ENCODE measurements at places on chromosomes 4 and X.

GRCh38 chrX:82692991-82693390, 815.1 kb upstream of the POU3F4 start:
- DNase-seq = no peak

DNA sequence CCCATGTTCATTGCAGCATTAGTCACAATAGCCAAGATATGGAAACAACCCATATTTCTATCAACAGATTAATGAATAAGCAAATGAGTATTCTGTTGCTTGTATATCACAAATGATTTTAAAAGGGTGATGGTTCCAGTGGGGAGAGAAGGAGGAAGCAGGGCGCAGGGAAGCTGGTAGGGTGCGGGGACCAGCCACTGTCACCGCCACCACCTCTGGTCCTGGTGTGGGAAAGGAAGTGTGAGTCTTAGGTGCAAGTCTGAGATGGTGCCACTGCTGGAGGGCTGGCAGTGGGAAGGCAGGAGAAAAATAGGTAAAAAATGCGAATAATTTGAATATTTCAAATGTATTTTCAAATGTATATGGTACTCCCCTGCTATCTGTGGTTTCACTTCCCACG, 286.8 kb upstream of the DDX53 start:
- DNase-seq = no peak

- peak; percentile 92 for DNase-seq
These were observed 737 bp downstream of the FGF2 start for GRCh38 chr4:122827258-122827878.

GRCh38 chr4:134422776-134423175, 221.2 kb upstream of the PABPC4L start:
- DNase-seq = no peak

DNA sequence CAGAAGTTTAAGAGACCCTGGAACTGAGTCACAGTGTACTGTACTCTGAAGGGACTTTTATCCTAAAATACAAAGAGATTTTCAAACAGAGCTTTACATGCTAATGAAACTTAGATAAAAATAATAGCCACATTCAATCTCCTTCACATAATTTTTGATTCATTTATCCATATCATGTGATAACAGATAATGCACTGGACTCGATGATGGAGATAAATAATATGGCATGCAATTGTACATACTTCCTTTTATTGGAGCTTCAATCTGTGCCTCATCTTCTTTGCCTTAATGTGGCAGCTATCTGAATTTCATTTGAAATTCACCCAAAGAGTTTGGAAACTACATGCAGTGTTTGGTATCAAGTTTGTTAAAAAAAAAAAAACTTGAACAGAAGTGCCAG, 390.6 kb downstream of the CFAP47 start:
- no peak for DNase-seq

- peak; percentile 70 for DNase-seq
These were observed 358.9 kb downstream of the FBXO8 start for GRCh38 chr4:173924561-173924960.

DNA sequence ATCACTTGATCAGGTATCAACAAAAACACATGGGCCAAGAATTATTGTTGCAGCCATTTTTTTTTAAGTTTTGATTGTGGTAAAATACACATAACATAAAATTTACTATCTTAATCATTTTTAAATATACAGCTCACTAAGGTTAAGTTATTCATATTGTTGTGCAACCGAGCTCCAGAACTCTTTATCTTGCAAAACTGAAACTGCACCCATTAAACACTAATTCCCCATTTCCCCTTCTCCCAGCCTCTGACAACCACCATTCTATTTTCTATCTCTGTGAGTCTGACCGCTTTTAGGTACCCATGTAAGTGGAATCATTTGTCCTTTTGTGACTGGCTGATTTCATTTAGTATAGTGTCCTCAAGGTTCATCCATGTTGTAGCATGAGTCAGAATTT, 126.2 kb upstream of the NDP start:
- no peak for DNase-seq

- no peak for DNase-seq
These were observed 121.8 kb upstream of the PJA1 start for GRCh38 chrX:69287095-69287494.

DNA sequence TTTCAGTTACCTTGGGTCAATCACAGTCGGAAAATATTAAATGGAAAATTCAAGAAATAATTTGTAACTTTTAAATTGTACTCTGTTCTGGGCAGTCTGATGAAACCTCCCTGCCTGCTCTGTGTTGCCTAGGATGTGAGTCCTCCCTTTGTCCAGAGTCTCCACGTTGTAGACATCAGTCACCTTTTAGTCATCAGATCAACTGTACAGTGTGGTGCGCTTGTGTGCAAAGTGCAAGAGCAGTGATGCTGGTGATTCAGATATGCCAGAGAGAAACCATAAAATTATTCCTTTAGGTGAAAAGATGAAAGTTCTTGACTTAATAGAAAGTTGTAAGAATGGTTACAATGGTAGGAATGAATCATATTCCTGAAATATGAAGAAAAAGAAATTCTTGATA, 1.4 kb downstream of the SPATA4 start:
- DNase-seq = no peak

GRCh38 chr4:184807797-184808712, 17.7 kb downstream of the ACSL1 start:
- DNase-seq = no peak

GRCh38 chr4:119014658-119015057, 121.0 kb upstream of the MYOZ2 start:
- no peak for DNase-seq

GRCh38 chr4:145337391-145337790, 144.3 kb upstream of the SMAD1 start:
- DNase-seq = no peak

DNA sequence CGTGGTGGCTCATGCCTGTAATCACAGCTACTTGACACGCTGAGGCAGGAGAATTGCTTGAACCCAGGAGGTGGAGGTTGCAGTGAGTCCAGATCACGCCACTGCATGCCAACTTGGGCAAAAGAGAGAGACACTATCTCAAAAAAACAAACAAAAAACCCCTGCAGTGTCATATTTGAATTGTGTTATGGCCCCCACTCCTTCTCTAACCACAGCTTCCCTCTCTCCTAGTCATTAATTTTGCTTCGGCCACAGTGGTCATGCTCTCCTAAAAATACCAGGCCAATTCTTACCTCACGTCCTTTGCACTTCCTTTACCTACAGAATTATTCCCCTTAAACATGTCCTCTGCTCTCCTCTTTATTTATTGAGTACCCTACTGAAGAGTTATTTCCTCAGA, 206.1 kb downstream of the PPP3CA start:
- no peak for DNase-seq

DNA sequence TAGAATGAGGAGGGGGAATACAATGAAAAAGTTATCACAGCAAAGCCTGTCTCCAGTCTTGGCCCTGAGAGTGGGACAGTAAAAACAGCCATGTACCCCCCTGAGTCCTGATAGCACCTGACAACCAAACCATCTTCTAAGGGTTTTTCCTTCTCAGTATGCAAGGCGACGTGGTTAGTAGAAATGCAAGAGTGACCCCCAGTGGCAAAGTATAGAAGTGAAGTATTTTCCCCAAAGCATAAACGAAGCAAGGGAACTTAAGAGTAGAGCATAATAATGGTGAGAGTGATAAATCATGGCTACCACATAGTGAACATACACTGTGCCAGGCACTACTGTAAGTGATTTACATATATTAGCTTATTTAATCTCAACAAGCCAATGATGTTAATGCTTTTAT, 52.8 kb downstream of the FAM47C start:
- DNase-seq = peak; percentile 18

DNA sequence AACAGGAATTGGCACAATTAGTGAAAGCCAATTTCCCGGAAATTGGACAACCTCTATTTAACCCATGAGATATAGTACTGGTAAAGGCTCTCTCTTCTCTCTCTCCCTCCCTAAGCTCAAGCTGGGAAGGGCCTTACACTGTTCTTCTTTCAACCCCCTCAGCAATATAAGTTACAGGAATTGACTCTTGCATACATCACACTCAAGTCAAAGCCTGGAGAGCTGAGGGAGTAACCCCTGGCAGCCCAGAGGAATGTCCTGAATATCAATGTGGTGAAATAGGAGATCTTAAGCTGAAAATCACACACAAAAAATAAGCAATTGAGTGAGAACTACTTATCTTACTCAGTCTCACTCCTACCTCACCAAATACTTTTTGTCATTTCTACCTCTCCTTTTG, 186.9 kb upstream of the SPOCK3 start:
- no peak for DNase-seq

DNA sequence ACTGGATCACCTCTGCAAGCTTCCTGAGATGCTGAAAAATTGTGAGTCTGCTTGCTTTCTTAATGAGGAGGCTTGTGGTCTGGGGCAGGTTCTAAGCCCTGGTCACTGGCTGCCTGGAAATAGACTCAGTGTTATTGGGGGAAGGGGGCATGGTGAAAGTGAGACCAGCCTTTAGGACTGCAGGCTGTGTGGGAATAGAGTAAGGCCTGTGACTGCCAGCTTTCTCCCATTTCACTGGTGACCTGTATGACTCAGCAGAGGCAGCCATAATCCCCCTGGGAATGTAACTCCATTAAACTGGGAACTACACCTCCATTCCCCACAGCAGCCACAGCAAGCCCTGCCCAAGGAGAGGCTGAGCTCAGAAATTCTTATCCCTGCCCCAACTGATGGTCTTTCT, 55.9 kb upstream of the IL15 start:
- DNase-seq = no peak

- DNase-seq = no peak
These were observed 57.6 kb upstream of the MAP9 start for GRCh38 chr4:155434366-155434765.

- no peak for DNase-seq
These were observed 31.1 kb downstream of the IL13RA1 start for GRCh38 chrX:118758511-118758910.

DNA sequence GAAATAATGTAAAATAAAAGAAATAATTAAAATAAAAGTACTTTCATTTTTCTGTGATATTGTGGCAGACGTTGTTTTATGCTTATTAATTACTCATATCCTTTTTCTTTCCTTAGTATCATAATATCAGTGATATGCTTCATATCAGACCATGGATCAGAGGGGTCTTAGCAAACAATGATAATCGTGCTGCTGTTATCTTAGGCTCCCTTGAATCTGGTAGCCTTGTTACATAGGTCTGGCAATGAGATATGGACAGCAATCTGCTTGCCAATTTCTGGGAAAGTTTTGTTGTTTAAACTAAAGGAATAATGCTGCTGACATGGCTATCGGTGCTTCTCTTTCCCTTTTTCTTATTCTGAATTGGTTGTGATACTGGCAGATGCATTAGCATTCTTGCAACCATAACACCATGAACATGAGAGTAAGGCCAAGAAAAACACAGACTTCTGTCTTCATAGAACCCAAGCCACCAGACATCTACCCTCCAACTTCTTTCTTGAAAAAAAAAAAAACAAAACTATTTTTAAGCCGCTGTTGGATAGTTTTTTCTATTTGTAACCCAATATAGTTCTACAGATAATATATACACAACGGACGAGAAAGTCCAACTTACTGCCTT, 16.4 kb downstream of the EPHA5 start:
- no peak for DNase-seq

DNA sequence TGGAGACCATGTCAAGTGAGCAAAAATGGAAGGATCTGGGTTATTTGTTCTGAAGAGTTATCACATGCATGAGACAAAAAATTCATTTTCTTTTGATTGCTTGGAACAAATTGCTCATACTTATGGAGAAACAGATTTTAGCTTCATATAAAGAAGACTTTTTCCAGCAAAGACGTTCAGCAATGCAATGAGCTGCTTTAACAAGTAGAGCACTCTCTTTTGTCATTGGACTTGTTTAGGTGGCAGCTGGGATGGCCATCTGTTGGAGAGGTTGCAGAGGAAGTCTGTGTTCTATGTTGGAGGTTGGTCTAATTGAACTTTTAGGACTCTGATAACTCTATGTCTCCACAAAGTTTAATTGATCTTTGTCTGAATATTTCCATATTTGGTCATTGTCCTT, 19.9 kb upstream of the CEP135 start:
- no peak for DNase-seq

DNA sequence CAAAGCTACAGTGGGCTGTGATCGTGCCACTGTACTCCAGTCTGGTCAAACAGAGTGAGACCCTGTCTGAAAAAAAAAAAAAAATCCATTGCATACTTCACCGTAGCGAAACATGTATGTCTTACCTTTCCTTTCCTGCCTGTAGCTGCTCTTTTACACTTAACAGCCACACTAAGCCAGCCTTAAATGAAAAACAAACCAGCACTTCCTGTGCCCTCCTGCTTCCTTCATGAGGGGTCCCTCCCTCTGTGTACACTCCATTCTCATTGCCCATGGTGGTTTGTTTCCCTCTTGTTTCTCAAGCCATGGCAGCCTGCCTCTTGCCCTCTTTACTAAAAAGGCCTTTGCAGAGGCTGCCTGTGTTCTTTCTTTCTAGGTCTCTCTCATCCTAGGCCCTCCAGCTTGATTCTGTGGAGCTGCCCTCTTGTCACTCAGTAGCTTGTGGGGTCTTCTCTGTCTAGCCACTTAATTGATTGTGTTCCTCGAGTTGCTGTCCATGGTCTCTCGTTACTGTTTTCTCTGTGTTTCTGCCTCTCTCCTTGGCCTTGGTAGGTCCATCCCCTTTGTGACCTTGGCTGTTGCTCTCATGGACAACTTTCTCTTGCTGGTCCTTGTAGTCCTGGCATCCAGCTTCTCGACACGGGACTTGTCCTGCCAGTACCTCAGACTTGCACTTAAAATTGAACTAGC, 52.1 kb upstream of the MSANTD1 start:
- DNase-seq = no peak

DNA sequence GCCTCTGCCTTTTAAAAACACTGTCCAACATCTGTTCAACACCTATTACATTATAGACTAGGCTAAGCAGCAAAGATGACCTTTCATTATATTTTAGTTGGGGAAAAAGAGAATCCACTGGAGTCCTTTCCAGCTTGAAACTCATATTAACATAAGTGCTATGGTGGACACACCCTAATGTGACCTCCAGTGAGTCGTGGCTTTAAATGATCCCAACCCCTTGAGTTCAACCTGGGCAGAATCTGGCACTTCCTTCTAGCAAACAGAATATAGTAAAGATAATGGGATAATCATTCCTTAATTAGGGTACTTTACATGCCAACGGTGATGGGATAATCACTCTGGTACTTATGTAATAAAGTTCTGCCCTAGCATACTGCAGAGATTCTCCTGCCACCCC, 162.6 kb downstream of the MAB21L2 start:
- no peak for DNase-seq

GRCh38 chrX:53435997-53436396, 1.8 kb upstream of the HSD17B10 start:
- peak; percentile 84 for DNase-seq

DNA sequence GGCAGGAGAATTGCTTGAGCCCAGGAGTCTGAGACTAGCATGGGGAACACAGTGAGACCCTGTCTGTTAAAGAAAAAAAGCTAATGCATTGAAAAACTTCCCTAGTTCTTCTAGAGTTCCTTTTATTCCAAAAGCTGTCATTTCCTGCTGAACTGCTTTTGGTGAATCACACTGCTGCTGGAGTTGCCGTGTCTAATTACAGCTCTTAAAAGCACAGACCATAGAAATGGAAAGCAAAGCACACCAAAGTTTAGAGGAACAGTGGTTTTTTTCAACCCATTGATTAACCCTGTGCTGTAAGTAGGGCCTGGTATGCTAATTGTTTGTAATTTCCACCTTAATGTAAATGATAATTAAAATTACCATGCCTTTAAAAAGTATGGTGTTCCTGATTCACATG, 52.4 kb downstream of the SEPTIN11 start:
- DNase-seq = no peak

All from SK-N-SH (cell line).